SW480 (cell line): ENCODE measurements at places on chromosomes 3 and 15.

DNA sequence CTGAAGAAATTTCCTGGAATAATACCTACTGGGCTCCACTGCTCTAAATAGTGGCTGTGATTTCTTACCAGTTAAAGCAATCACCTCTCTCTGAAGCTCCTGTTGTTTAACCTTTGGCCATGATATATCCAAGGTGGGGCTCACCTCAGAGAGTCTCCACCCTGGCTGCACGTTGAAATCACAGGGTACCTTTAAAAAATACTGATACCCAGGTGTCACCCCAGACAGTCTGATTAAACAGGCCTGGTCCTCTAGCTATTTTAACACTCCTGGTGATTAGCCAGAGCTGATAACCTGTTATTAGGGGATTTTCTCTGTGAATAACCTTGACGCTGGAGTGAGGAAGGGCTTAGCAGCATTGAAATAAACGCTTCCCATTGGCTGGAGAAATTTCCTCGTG, 22.3 kb upstream of the ZBTB38 start:
- DNase-seq = no peak

GRCh38 chr15:80550219-80550907, 144.7 kb upstream of the ABHD17C start:
- no peak for DNase-seq

DNA sequence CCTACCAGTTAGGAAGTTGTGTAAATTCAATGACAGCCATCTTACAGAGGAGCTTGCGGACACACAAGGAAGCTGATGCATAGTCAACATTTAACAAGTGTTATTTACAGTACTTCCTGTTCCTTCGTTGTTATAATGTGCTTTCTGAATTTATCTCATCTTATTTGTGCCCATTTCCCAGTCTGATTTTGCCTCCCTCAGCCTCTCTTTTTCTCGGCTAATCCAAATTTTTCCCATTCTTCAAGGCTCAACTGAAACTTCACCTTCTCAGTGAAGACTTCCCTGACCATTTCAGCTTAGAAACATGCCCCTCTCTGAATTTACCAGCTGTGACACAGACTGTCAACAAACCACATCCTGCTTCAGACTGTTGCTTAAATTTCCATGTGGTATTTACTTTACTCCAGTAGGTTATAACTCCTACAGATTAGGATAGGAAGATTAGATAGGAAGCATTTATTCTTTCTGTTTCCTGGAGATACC, 55.7 kb upstream of the CP start:
- DNase-seq = peak; percentile 22

DNA sequence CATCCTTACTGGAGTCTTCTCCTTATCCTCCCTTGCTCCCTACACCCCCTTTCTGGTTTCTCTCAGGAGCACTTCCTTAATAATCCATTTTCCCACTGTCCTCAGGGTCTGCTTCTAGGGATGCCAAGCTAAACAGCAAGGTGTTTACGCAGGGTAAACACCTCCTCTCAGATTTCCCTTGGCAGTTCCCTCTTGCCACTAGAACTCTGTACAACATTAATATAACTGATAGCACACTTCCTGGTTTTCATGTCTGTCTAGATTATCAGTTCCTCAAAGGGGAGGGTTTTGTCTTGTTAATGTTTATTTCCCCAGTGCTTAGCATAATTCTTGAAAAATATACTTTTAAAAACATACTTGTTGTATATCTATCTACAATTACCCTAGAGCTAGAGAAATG, 118.0 kb upstream of the SLC24A5 start:
- no peak for DNase-seq

GRCh38 chr15:75348034-75348561, 1.3 kb downstream of the NEIL1 start:
- no peak for DNase-seq

DNA sequence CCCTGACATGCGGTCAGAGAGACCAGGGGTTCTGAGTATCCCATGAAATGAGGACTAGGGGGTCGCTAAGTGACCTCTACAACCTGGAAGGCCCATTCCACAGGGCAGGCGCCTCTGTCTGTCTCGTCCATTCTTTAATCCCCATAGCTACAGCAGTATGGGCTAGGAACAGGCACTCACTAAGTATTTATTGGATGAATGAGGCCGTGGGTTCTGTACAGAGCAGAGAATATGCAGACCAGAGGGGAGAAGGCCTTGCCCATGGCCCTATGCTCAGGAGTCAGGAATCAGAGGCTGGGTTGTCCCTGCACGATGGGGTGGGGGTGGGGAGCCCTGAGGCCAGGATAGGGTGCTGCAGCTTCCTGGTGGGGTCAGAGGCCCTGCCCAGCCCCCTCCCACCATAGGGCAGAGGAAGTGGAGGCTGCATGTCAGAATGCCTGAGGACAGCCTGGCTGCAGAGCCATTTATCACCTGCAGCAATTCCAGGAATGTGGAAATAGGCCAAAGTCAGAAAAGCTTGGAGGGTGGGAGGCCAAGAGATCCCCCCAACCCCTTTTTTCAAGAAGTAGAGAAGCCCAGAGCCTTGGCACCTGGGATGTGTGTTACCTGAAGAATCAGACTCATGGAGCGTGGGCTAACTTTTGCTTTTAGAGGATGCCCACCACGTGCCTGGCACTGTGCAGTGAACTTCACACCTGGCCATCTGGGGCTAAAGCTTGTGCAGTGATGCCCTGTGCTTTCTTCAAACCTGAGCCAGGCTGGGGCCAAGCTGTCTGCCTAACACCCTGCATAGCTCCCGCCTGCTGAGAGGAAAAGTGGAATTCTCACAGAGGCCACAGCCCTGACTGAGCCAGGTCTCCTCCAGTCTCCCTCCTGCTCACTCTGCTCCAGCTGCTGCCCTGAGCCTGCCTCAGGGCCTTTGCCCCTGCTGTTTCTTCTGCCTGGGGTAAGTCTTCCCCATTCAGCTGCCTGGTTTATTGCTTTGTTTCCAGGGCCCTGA, 109.4 kb downstream of the WNT7A start:
- peak; percentile 62 for DNase-seq

DNA sequence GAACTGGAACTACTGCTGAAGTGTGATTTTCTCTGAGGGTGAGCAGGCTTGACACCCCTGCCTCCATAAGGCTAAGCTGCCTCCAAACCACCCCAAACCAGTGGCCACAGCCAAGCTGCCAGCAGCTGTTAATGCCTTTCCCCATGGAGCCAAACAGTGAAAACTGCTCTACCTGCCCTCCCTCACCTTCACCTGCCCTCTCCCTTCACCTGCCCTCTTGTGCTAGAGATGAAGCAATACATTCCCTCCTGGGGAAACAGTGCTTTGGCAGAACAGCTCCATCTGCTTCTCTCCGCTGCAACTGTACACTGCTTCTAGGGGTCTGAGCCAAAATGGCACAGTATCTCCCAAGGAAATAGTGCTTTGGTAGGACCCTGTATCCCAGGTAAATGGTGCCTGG, 374.1 kb downstream of the FHIT start:
- DNase-seq = no peak

GRCh38 chr3:185561958-185562357, 9.6 kb upstream of the LIPH start:
- no peak for DNase-seq

DNA sequence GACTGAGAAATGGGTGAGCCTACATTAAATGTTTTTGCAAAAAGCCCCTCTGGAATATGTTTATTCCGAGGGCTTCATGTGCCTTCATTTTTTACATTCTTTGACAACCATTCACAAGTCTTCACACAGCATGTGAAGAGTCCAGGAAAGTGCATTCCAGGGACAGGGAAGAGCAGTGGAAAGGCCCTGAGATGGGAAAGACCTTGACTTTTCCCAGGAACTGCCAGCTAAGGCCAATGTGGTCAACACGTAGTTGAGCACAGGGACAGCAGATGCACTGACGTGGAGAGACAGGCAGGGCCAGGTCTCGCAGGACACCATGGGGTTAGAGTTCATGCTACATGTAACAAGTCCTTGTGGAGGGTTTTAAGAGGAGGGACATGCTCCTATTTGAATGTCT, 21.7 kb downstream of the SSR3 start:
- DNase-seq = no peak

GRCh38 chr3:106628407-106628806, 748.8 kb upstream of the CCDC54 start:
- no peak for DNase-seq

DNA sequence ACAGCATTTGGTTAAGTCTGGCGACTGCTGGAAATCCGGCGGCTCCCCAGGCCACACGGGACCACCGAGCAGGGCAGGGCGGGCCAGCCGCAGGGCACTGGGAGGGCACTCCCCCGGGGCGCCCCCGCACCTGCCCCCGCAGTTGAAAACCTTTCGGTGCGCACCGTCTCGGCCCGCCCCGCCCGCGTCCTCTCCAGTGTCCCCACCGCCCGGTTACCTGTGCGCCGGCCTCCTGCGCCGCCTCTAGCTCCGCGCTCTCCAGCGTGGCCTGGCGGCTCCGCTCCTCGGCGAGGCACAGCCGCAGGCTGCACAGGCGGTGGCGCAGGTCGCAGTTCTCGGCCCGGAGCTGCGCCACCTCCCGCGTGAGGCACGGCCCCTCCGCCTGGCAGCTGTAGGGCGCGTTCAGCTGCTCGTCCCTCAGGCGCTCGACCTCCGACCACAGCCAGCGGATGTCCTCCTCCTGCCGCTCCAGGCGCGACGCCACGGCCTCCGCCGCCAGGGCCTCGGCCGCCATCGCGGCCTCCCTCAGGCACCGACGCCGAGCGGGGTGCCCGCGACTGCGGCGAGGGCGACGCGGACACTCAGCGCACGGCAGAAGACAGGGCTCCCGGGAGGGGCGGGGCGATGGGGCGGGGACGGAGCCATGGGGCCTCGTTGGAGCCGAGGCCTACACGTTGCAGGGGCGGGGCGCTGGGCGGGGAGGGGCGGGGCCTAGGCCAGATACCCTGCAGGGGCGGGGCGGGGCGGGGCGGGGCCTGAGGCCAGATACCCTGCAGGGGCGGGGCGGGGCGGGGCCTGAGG, at the start of gene TARS3:
TARS3 (minus strand) TSS at position 600 of the 801 bp plus-strand sequence; CDS start at position 514, 86 bp downstream.
- DNase-seq = peak; percentile 88

GRCh38 chr15:31060429-31061140, 40.9 kb downstream of the TRPM1 start:
- no peak for DNase-seq

GRCh38 chr3:115685097-115685496, 61.8 kb downstream of the GAP43 start:
- DNase-seq = no peak

DNA sequence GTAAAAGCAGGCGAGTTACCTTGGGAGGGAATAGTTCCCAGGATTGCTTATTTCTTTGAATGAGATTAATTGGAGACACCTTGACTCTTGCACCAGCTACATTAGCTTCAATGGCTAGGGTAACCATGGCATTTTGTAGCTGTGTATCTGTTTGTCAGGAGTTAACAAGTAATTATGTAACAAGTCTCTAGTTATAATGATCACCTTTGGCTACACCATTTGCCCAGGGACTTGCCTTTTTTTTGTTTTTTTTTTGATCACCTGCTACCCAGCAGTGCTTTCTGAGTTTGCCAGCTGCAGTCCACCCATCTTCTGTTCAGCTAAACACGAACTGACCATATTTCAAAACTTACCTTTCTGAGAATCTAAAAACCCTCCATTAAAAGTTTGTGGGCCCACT, 2.2 kb downstream of the MED12L start:
- DNase-seq = no peak

DNA sequence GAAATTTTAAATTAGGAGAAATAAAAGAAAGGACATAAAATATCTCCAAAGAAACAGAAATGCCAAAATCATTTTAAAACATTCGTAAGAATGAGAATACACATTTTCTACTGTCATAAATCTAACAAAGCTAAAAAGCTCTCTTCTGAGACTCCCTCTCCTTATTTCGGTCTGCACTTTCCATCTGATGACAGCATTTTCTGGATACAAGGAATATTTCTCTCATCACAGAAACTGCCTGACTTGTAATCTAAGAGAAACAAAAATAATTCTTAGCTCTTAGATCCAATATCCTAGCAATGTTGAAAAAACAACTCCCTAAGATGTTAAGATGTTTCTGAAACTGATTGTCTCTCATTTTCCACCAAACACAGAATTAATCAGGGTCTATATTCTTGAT, 93.5 kb downstream of the PEAK1 start:
- DNase-seq = no peak

GRCh38 chr15:61654002-61654740, 406.1 kb downstream of the VPS13C start:
- no peak for DNase-seq

- no peak for DNase-seq
These were observed 47.4 kb downstream of the APH1B start for GRCh38 chr15:63324770-63325169.

DNA sequence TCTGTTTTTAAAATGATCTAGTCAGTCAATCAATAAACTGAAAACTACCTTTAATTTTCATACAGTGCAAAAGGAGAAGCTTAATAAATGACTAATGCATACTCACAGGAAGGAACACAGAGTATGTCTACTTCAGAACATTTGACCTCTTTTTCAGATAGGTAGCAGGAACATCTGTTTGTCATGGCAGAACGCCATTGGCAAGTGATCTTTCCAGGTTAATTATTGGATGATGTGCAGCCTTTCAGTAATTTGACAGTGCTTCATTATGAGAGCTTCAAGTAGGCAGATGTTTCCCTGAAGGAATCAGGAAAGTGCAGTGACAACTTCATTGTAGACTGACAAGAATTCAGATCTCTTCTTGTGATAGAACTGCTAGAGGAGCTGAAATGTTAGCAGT, 325.0 kb downstream of the OTOL1 start:
- DNase-seq = no peak

DNA sequence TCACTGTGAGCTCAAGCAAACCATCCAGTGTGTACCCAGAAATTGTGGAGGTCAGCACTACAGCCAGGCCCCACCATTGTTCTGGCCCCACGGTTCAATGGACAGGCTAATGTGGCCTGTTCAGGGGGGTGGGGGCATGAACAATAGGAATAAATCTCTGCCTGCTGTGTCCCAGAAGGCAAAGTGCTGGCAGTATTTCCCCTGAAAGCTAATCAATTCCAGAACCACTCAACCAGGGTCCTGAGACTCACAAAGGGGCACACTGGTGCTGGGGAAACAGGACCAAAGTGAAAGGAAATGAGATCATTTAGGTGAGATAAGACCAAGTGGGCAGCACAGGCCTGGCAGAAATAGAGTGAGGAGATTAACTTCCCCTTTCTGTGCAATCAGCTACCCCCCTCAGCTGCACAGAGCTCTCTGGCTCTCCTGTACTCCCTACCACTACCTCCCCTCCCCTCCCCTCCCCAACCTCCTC, 11.5 kb downstream of the CRYGS start:
- no peak for DNase-seq

DNA sequence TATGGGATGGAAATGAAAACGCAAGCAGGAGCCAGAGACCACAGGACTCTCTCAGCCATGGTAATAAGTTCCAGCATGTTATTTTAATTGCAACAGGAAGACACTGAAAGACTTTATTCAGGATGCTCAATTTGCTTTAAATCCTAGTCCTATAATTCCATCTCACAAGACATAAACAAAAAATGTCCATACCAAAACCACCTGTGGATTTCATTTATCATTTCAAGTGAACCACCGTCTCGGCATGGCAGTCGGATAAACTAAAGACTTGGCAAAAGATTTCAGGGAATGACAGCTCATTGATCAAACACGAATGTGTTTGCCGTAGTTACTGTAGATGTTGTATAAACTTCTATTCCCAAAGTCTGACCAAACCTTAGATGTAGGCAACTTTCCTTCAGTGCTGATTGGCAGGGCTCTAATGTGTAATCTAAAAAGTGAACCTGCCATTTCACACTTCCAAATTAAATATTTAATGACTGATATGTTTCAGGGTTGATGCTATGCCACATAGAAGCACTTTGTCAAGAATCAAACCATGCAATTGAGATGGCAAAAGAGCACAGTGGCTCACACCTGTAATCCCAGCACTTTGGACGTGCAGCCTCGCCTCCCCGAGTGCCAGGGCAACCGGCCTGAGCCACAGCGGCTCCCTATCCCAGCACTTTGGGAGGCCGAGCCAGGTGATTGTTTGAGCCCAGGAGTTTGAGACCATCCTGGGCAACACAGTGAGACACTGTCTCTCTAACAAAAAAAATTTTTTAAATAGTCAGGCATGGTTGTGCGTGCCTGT, 331.7 kb downstream of the MAGI1 start:
- DNase-seq = no peak
